Daoy (cell line): ENCODE measurements at places on chromosomes 3 and 15.

- DNase-seq = peak; percentile 39
Observed at GRCh38 chr15:85625856-85626255, 168.9 kb downstream of the KLHL25 start.

DNA sequence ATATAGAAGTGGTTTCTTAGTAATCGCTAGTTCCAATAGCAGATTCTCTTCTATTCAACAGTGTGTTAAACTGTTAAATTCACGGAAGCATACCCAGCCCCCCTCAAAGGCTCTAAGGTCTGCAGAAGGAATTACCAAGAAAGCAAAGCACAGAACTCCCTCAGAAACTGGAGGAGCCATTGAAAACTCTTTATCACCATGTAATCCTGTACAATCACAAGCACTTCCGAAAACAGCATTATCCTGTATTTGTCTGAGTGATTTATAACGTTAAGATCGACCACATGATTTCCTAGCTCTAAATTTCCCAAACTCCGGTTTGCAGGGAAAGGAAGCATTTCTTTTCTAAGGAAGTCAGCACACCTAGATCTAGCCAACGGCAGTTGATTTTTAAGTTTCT is 20.0 kb downstream of the MYO1E start:
- DNase-seq = no peak

DNA sequence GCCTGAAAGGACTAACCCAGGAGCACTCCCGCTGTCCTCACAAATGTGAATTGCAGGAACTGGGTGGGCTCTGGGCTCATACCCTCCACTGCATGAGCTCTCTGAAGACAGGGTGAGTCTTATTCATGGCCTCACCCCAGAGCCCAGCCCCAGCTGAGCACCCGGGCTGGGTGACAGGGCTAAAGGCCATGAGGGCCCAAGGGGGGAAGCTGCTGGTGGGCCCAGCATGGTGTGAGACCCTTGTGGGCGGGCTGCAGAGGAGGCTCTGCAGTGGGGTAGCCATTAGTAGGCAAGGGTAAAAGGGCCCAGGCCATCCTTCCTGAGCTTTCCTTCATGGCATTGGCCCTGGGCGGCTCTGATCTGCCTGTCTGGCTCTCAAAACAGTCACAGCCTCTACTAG is 30.3 kb downstream of the SRPRB start:
- no peak for DNase-seq

- DNase-seq = peak; percentile 91
Observed at GRCh38 chr3:142863010-142863817, 25.7 kb downstream of the PCOLCE2 start.

- DNase-seq = no peak
Observed at GRCh38 chr3:142433110-142433509, 14.7 kb downstream of the XRN1 start.

DNA sequence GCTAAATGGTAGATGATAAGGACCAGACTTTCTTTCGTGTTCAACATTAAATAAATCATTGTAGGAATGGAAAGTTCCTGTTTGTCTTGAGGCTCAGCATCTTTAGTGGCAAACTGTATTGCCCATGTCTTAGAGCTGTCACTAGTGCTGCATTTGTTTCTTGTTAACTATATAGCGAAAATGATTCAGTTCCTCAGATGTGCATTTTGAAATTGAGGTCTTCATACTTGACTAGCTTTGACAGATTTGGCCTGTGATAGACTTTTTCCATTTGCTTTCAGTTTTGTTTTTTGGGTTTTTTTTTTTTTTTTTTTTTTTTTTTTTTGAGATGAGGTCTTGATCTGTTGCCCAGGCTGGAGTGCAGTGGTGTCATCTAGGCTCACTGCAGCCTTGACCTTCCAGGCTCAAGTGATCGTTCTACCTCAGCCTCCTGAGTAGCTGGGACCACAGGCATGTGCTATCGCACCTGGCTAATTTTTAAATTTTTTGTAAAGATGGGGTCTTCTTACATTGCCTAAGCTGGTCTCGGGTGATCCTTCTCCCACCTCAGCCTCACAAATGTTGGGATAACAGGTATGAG is 9.5 kb upstream of the RPLP1 start:
- DNase-seq = no peak

DNA sequence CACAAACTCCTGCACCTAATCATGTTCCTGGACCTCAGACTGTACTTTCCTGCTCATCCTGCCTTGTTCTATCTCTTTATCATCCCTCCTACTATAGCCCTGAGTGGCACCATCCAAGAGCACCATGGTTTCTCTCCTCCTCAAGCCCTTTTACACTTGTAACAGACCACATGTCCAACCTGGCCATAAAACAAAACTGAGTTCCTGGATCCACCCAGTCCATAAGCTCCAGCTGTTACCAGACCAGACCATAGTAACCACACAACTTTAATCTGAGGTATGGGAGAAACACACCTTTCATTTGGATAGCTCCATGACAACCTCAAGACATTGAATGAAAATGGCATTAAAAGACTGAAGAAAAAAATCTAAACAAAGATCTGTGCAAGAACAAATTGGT is 9.1 kb downstream of the TM4SF18 start:
- no peak for DNase-seq

- no peak for DNase-seq
Observed at GRCh38 chr15:59208613-59209249, 2.1 kb downstream of the LDHAL6B start.

DNA sequence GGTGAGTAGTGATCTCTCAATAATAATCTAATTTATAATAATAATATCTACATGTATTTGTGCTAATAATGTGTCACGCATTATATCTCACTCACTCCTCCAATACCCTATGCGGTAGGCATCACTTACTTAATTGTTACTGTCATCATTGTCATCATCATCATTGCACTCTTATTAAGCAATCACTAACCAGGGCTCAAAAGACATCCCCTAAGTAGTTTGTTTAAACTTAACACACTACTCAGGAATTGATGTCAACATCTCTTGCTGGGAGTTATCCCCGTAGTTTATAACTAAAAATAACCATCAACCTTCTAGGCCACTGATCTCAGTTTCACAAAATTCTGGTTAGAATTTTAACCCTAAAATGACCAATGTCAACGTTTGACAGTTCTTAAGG is 56.8 kb upstream of the ICE2 start:
- no peak for DNase-seq

DNA sequence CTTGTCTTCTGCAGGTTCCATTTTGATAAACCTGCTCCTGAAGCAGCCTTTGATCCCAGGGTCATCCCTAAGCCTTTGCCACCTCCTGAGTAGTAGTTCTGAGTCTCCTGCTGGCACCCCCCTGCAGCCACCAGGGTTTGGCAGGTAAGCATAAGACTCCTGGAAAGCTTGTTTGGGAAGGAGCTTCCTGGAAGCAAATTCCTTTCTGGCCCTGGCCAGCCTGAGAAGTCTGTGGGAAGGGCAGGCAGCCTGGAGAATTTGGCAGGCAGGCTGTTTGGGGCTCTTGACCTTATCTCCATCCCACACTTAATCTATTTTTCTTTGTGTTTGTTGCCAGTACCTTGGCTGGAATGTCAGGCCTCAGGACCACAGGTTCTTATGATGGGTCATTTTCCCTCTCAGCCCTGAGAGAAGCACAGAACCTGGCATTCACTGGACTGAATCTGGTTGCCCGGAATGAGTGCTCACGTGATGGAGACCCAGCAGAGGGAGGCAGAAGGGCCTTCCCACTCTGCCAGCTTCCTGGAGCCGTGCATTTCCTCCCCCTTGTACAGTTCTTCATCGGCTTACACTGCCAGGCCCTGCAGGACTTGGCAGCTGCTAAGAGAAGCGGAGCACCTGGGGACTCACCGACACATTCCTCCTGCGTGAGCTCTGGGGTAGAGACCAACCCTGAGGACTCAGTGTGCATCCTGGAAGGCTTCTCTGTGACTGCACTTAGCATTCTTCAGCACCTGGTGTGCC is 13.4 kb downstream of the ATRIP start:
- DNase-seq = no peak

DNA sequence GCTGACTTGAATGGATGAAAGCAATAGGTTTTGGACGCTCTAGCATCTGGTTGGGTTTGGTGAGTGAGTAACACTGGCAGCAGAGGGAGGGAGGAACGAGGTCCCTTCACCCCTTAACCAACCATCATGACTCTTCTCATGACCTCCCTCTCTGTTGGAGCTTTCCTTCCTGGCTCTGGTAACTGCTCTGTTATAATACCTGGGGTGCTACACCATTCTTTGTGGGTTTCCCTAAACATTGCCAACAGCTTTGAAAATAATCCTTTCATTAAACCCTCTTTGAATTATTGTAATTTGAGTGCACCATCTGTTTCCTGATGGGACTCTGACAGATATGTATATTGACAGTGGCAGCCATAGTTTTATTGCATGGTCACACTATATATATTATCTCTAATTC is 146.2 kb upstream of the PTPRG start:
- no peak for DNase-seq

- DNase-seq = no peak
Observed at GRCh38 chr3:60998858-60999257, 252.4 kb downstream of the FHIT start.

GRCh38 chr3:72034986-72035385 is 250.0 kb upstream of the PROK2 start:
- DNase-seq = no peak
